8988T (cell line): ENCODE measurements at places on chromosomes 1 and 21.

GRCh38 chr1:232980355-232980978 lies 30.1 kb downstream of the NTPCR start:
- no peak for DNase-seq

- peak; percentile 70 for DNase-seq
These were observed 17.7 kb upstream of the SNX27 start for GRCh38 chr1:151594143-151594625.

- no peak for DNase-seq
These were observed 62.0 kb downstream of the TOR1AIP2 start for GRCh38 chr1:179815641-179816040.

- DNase-seq, result no peak
These were observed 33.6 kb upstream of the DIP2A start for GRCh38 chr21:46425041-46425440.

DNA sequence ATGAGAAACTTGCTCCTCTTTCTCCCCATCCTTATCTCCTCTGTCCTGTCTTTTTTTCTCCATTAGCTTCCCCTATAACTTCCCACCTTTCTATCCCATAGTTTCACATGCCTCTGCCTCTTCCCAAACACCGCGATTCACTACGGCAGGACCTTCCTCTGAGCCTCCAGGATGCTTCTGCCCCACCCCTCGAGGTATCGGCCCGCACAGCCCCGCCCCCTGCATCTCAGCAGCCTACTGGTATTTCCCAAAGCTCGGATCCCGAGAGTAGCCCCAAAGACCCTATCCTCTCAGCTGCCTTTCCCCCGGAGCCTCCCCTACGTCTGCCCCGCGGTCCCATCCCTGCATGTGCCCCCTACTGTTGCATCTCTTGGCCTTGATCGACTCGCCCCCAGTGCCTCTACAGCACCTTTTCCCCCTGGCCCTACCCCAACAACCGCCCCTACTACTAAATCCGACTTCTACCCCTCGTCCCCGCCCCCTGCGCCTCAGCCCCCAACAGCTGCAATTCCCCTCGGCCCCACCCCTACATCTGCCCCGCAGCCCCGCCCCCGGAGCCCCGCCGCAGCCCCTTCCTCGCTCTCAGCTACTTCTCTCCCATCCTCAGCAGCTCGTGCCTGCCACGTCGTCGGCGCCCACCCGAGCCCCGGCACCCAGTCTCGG lies 512 bp downstream of the PIAS3 start:
- no peak for DNase-seq

- no peak for DNase-seq
These were observed 906.3 kb upstream of the ADGRL4 start for GRCh38 chr1:79912813-79913212.

DNA sequence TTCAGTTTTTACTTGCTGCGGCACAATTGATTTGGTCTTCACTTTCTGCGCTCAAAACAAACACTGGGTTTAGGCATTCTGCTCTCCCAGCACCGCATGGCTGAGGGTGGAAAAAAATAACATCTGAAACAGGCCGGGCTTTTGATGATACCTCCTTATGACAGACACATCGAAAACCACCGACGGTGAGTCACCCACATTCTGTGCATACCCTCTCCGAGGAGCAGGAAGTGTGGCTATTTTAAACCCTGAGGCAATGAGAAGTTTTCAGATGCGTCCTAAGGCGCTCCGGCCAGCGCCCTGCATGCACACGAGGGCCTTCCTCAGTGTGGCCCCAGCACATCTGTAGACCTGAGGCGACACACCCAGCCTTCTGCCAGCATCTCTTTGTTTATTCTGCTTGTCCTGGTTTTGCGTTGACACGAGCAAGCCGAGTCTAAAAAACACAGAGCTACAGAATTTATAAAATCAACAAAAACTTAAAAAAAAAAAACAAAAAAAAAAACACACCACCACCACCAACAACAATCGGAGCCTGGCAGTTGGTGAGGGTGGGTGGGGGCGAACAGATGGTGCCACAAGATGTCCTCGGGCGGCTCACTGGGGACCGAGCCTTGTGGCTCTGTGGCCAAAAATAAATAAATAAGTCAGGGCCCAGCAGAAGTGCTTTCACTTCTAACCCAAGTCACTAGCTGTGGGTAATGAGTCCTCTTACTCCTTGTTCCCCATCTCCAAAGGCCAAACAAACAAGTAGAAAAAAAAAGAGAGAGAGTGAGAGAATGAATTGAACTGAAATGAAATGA lies 162.6 kb upstream of the IRF2BP2 start:
- peak; percentile 60 for DNase-seq

DNA sequence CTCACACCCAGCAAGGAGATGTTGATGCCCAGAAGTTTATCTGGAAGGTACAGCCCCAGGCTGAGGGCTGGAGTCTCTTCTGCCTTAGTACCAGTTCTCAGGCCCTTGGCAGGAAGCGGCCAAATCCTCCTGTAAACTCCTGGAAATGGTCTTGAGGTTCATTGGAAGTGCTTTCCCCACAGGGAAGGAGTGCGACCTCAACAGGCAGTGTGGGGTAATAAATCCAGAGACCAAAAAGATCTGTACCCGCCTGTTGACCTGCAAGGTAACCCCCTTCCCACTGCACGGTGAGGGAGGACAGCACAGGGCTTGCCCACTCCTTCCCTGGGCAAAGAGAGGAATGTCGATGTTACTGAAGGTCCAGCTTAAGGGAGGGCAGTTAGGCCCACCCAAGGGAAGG lies 4.5 kb downstream of the ATXN7L2 start:
- DNase-seq, result no peak

GRCh38 chr1:201014816-201015200 lies 8.7 kb downstream of the KIF21B start:
- DNase-seq, result no peak

DNA sequence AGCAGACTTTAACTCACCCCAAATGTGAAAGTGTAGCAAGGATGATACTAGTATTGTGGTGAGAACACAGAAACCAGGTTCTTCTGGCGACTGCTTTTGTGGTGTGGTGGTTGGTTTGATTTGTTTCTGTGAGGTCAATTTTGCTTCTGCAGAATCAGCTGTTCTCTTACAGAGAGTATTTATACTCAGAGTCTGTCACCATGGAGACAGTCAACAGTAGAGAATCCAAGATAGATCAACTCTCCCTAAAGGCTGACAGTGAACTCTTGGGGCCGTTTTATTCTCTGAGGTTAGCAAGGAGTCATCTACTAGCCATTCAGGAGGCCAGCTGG lies at the start of gene CFAP107:
CFAP107 (plus strand) TSS at position 209 of the 332 bp plus-strand sequence. CDS start 231 bp downstream, outside the sequence.
- DNase-seq, result no peak

DNA sequence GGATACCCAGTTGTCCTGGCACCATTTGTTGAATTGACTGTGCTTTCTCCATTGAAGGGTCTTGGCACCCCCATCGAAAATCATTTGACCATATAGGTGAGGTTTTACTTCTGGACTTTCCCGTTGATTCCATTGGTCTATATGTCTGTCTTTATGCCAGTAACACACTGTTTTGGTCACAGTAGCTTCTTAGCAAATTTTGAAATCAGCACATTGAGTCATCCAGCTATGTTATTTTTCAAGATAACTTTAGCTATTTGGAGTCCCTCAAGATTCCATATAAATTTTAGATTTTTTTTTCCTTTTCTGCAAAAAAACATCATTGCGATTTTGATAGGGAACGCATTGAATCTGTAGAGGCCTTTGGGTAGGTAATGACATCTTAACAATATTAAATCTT lies 235.6 kb downstream of the SMYD3 start:
- DNase-seq, result no peak

GRCh38 chr21:37862536-37862935 lies 53.7 kb downstream of the KCNJ6 start:
- no peak for DNase-seq

- DNase-seq, result no peak
These were observed 381.1 kb upstream of the PKN2 start for GRCh38 chr1:88302843-88303486.

- no peak for DNase-seq
These were observed 11.2 kb downstream of the THEMIS2 start for GRCh38 chr1:27883536-27883935.

GRCh38 chr21:27564684-27565301 lies 597.9 kb upstream of the ADAMTS5 start:
- DNase-seq, result no peak

- no peak for DNase-seq
These were observed 11.2 kb upstream of the FGGY start for GRCh38 chr1:59285691-59286090.

- no peak for DNase-seq
These were observed 1.2 kb downstream of the LRIG2 start for GRCh38 chr1:113074237-113074636.

GRCh38 chr1:154334079-154335024 lies 9.0 kb downstream of the ATP8B2 start:
- no peak for DNase-seq

DNA sequence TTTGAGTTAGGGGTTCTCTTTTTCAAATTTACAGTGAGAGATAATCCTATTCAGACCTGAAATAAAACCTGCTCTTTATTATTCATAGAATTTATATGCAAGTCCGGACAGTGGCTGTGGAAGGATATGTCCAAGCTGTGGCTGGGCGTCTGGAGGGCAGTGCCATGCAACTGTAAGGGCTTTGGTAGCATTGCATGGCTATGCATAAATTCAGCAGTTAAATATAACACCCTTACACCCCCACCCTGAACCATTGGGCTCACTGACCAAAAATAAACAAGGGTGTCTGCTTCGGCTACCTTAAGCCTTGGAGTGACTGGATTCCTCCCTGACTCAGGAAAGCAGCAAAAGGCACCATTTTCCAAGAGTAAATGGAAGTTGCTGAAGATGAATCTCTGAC lies 5.4 kb downstream of the CHTOP start:
- DNase-seq, result no peak

DNA sequence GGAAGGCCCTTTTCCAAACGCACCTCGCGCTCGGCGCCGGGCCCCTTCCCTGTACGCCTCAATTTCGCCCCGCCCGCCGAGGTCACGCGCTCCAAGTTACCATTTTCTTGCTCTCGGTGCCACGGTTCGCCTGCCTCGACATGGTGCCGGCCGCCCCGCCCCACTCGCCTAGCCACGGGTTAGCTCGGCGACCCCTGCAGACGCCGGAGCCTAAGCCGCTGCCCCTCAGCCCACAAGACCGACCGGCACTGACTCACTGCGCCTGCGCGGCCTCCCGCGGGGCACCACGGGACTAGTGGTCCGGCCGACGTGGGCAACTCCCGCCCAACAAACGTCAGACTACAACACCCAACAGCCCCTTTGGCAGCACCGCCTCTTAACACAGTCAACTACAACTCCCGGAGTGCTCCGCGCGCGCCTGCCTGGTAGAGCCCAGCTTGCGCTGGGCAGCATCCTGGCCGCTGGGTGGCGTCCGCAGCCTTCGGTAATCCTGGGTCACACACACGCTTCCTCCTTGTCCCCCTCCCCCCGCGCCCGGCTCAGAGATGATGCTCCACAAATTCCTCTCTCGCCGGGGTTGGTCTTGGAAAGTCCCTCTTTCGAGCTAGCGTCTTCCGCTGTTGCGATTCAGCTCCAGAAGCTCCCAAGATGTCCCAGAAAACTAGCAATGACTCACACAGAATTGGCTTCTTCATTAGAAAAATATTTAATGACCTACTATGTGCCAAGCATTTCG lies at the start of gene TRAPPC3:
TRAPPC3 (minus strand) TSS at position 250 of the 736 bp plus-strand sequence; CDS start at position 142, 108 bp downstream.
- peak; percentile 91 for DNase-seq

- DNase-seq, result no peak
These were observed 1.5 kb downstream of the IVNS1ABP start for GRCh38 chr1:185315445-185316071.

- no peak for DNase-seq
These were observed 226.4 kb downstream of the PLA2G4A start for GRCh38 chr1:187054862-187055757.

DNA sequence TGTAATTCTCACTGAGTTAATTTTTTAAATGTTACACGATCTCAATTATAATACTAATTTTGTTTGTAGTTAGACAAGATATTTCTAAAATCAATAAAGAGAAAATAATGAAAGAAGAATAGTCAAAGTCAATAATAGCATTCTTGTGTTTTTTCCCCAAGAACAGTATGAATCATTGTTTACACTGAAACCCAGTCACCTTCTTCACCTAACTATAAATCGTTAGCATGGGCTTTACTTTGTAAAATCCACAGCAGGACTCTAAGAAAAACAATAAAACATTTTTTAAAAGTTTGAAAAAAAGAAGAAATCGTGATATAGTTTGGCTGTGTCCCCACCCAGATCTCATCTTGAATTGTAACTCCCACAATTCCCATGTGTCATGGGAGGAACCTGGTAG lies 234.6 kb upstream of the LYPLAL1 start:
- DNase-seq, result no peak

DNA sequence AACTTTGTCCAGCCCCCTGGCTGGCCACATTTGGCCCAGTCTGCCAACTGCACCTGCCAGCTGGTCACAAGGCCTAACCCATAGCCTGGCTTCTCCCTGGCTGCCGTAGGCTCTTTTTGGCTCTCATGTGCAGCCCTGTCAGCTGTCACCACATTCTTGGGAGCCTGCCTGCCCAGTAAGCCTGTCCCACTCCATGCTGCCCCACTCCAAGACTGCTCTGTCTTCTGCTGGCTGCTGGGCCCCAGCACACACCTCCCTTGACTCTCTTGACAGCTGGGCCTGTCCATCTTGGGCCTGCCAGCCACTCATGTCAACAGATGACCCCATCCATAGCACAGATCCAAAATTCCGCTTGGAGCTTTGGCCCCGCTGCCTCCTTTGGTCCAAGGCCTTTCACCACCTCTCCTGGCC lies 74.3 kb upstream of the EDN2 start:
- DNase-seq, result no peak

DNA sequence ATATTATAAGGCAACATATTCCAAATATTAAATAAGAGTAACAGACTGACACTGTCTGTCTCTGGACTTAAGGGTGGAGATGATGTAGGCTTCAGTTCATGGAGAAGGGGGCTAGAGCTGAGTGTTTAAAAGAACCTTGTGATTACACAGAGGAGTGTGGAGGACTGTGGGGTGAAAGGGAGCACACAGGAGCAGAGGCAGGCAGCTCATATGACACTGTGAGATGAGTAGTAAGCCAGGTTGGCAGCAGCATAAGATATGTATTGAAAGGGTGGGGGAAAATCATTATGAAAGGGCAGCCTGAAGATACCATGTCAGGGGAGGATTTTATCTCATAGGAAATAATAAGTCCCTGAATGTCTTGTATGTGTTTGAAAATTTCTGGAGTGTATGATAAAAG lies 104.5 kb downstream of the AK5 start:
- no peak for DNase-seq

DNA sequence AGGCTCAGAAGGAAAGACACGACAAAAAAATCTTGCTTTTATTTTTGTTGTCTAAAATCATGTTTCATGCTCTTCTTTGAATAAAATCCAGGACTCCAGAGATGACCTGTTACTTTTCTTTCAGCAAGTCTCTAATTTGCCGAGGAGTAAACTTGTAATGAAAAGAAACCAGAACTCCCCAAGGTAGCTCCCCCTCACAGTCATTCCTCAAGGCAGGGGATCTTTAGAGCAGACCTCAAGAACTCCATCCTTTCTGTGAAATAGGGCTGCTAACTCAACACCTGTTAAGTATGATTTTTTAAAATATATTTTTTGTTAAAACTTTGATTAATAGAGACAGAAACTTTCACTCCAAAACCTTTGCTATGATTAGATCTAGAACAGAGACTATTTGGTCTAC lies 82.7 kb upstream of the ABCD3 start:
- no peak for DNase-seq
